ENCODE measurements at places on chromosomes 2 and 18. TPM values are rescaled to one million over a fixed set of nuclear protein-coding genes. Genes with fewer than 3 reads are reported as not detected.

The UNC80 gene
- not detected for total RNA-seq

The BMP10 gene
- not detected for total RNA-seq

The SLC11A1 gene
- total RNA-seq: under 0.01 TPM

The C2orf78 gene
- total RNA-seq: not detected

The HOXD4 gene
- total RNA-seq: 3.8 TPM

The PROC gene
- total RNA-seq: not detected

The KIF1A gene
- 0.13 TPM for total RNA-seq

All from mammary microvascular endothelial cell (primary cell).